ENCODE measurements at places on chromosomes 11 and 22. TPM values are rescaled to one million over a fixed set of nuclear protein-coding genes. Genes with fewer than 3 reads are reported as not detected.
A peak's percentile ranks its signal among the peaks of the same experiment; 100 is the strongest.

The VSTM5 gene
- 0.36 TPM for total RNA-seq

The OR52I1 gene
- total RNA-seq = not detected

The DEFB131B gene
- not detected for total RNA-seq

The MYO18B gene
- total RNA-seq = not detected

The NTM gene
- total RNA-seq = 17.8 TPM

The LRRN4CL gene
- total RNA-seq = 0.36 TPM

The BIRC3 gene
- total RNA-seq = 5.0 TPM

The SHANK3 gene
- 0.18 TPM for total RNA-seq

The OR10G6 gene
- not detected for total RNA-seq

The BEST1 gene
- total RNA-seq = 0.90 TPM

The MYBPC3 gene
- total RNA-seq = not detected

- DNase-seq = no peak
Observed at GRCh38 chr11:59222464-59223060, 9.8 kb upstream of the MPEG1 start.

- no peak for DNase-seq
Observed at GRCh38 chr11:30452114-30452513, 129.2 kb downstream of the ARL14EP start.

DNA sequence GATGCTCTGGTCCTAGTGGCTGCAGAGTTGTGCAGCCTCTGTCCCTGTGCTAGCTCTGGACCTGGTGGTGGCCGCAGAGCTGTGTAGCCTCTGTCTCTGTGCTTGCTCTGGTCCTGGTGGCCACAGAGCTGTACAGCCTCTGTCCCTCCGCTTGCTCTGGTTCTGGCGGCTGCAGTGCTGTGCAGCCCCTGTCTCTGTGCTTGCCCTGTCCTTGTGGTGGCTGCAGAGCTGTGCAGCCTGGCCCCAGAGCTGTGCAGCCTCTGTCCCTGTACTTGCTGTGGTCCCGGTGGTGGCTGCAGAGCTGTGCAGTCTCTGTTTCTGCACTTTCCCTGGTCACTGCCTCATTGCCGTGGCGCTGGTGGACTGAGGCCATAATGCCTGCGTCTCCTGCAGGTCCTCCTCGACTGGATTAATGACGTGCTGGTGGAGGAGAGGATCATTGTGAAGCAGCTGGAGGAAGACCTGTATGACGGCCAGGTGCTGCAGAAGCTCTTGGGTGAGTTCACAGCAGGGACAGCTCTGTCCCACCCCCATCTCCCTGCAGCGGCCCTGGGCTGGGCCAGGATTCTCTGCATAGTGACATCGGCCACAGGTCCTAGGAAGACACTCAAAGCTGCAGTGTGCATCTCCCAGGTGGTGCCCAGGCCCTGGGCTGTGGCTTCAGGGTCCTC lies 61.9 kb upstream of the PARVG start:
- DNase-seq = no peak

DNA sequence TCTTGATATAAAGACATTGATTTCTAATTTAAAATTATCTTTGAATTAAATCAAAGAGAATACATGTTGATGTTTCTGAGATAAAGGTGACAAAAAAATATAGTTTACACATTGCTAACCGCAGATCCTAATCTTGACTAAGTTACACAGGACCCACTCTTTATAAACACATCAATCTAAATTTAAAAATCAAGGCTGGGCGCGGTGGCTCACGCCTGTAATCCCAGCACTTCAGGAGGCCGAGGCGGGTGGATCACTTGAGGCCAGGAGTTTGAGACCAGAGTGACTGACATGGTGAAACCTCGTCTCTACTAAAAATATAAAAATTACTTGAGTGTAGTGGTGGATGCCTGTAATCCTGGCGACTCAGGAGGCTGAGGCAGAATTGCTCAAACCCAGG lies 1.9 kb downstream of the ARFGAP3 start:
- DNase-seq = no peak

DNA sequence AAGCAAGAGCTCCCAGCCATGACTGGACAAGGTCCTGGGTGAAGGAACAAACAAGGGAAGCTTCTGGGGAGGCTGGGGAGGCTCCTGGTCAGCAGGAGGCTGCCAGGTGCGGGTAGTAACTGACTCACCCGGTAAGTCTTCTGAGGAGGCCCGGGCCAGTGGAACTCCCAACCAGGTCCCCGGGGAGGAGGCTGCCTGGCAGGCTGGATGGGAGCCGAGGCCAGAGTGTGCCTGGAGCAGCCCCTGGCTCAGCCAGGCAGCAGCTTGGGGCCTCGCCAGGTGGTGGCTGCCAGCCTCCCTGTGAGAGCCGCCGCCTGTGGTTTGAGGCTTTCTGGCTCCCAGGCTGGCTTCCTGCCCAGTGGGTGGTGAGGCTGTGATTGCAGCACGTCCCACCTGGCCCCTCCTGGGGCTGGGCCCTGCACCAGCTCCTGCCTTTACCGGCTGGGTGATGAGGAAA lies 46.2 kb downstream of the IGF2 start:
- peak; percentile 10 for DNase-seq

GRCh38 chr11:42043312-42043711 lies 583.9 kb upstream of the LRRC4C start:
- DNase-seq = no peak

DNA sequence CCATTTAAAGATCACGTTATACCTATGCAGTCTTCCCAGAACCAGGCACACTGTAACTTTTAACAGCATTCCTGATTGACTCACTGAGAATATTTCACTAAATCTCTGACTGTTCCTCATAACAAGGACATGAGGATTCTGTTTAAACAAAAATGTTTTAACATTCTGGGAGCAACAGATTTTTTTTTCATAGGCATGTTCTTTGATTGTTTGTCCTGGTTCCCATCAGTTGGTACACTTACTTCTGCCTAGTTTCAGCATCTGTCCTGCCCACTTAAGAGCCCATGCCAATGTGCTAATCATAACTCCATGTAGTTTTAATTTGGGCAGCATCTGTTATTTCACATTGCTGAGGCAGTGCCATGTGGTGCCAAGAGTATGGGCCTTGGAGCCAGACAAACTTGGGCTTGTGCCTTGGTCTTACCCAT lies 138.5 kb upstream of the CTSC start:
- peak; percentile 66 for DNase-seq

DNA sequence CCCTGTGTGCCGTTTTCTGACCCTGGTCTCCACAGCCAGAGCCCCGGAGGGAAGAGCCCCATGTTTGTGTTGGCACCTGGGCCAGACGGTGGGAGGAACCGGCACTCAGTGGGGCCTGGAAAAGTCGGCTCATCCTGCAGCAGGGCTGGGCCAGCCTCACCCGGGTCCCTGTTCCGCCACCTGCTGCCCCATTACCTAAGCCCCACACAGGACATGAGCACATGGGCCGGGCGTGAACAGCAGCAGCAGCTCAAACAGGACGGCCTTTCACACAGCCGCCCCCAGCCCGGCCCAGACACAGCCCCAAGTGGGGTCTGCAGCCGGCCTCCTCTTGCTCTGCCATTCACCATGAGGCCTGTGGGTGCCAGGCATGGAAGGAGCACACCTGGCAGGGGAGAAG lies 302.4 kb downstream of the MN1 start:
- no peak for DNase-seq

- peak; percentile 48 for DNase-seq
Observed at GRCh38 chr11:130023204-130023603, 20.6 kb upstream of the PRDM10 start.

- no peak for DNase-seq
Observed at GRCh38 chr11:60370811-60371298, 7.5 kb upstream of the MS4A7 start.

GRCh38 chr11:98940913-98941312 lies 79.8 kb upstream of the CNTN5 start:
- no peak for DNase-seq

DNA sequence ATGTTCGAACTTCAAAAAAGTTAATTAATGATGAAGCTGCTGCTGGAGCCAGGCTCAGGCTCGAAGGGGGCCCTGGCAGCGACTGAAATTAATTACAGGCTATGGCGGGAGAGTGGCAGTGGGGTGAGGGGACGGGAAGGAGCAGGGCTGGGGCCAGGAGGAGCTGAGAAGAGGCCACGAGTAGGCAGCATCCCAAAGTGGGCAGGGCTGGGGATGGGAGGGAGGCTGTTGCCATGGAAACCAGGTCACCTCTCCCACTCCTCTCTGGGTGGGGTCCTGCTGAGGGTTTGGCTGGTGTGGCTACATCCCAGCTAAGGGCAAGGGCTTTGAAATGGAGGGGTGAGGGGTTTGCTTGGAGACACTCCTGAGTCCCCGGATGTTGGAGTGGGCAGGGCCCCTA lies 23.9 kb downstream of the CACNA1I start:
- DNase-seq = no peak

DNA sequence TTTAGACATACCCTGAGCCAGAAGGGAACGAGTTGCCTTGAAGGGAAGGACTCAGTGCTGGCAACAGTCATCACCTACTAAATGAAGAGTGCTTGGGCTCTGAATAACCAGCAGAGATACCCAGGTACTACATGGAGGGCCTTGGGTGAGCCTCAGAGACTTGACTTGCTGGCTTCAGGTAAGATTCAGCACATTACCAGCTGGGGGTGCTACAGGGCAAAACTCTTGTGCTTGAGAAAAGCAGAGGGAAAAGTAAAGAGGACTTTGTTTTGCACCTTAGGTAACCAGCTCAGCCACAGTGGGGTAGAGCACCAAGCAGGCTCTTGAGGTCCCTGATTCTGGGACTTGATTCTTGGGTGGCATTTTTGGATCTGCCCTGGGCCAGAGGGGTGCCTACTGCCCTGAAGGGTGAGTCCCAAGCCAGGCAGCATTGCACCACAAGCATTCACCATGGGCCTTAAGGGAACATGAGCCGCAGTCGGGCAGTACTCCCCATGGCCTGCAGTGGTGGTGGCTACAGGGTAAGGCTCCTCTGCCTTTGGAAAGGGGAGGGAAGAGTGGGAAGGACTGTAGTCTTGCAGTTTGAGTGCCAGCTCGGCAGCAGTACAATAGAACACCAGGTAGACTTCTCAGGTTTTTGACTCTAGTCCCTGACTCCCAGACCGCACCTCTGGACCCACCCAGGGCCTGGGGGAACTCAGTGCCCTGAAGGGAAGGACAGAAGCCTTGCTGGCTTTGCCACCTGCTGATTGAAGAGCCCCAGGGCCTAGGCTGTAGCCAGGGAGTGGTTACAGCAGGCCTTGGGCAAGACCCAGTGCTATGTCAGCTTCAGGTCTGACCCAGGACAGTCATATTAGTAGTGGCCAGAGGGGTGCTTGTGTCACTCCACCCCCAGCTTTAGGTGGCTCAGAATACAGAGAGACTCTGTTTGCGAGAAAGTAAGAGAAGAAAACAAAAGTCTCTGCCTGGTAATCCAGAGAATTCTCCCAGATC lies 22.7 kb upstream of the PLEKHA7 start:
- DNase-seq = no peak

- DNase-seq = no peak
Observed at GRCh38 chr11:21896746-21897602, 295.9 kb upstream of the ANO5 start.

GRCh38 chr11:824942-825341 lies 2.8 kb upstream of the CRACR2B start:
- no peak for DNase-seq

DNA sequence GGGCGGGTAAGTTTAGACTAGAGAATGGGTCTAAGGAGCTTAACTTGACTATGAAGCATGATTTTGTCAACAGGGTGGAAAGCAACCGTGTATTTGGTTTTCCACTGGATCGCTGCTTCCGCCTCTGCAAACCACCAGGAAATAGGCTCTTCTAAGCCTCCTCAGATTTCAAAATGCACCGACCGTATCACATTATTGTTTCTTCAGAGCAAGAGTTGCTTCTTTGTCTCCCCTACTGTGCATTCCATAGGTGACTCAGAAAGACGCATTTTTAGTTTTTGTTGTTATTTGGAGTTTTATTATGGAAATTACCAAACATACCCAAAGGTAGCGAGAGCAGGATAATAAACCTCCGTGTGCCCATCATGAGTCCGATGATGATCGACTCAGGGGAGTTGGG lies 64.3 kb upstream of the RASD2 start:
- DNase-seq = no peak

DNA sequence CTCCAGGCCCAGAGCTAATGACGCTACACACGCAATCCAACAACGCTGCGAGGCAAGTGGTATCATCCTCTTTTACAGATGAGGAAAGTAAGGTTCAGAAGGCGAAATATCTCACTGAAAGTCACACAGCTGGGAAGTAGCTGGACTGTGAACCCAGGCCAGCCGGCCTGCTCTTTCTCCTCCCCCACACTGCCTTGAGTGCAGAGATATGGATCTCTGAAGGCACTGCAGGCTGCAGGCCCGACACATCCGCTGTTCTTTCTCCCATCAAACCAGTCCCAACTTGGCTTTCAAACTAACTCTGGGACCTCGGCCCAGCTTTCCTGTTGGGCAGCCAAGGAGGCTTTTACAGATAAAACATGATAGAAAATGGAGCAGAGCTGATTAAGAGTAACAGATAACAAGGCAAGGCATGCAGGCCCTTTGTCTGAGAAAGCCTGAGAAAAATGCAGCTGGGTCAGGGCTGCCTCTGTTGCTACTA lies 64.0 kb upstream of the PTPRJ start:
- DNase-seq = no peak

DNA sequence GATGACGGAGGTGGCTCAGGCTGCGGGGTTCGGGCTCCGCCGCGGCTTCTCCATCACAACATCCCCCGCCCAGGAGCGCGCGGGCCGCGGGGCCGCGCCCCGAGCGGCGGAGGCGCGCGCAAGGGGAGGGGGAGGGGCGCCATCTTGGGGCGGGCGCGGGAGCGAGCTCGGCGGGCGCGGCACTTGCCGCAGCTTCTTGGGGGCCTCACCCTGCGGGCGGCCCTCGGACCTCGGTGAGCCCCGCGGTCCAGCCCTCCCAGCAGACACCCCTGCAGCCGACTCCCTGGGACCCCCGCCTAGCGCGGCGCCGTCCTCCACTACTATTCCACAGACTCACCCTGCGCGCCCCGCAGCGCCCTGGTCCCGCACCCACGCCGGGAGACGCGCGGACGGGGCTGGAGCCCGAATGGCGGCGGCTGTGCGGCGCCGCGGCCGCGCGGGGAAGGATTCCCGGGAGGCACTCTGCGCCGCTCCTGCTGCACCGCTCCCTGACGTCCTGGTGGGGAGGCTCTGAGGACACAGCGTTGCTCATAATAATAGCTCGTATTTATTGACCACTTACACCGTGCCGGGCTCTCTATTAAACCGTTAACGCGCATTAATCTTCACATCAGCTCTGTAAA lies at the start of gene APBB1:
TSS of gene APBB1 (minus strand) at position 86 of the 623 bp plus-strand sequence. CDS start 7,747 bp downstream, outside the sequence.
- DNase-seq = peak; percentile 48

GRCh38 chr11:10529279-10529678 lies 11.7 kb downstream of the RNF141 start:
- DNase-seq = peak; percentile 78

GRCh38 chr11:121291319-121291718 lies 1.3 kb upstream of the SC5D start:
- no peak for DNase-seq

DNA sequence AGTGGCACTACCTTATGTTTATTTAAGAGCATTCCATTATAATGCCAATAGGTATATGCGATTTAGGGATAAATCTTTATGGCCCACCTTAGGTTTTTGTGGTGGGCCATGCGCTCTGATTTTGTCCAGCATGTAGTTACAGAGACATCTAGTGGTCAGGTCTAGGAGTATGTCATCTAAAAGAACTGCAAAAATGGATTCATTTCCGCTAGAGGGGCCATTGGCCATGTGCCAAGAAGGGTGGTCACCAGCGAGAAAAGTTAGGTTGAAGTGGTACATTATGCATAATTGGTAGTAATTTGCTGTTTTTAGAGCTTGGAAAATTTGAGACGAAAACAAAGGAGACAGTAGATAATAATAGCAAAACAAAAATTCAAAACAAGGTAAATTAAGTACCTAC lies 27.7 kb downstream of the LRRC4C start:
- DNase-seq = no peak
